ENCODE measurements at places on chromosomes 16 and 17. TPM values are rescaled to one million over a fixed set of nuclear protein-coding genes. Genes with fewer than 3 reads are reported as not detected.

The NHLRC4 gene
- total RNA-seq: 0.05 TPM

The ARHGAP23 gene
- total RNA-seq: 68.6 TPM

DNA sequence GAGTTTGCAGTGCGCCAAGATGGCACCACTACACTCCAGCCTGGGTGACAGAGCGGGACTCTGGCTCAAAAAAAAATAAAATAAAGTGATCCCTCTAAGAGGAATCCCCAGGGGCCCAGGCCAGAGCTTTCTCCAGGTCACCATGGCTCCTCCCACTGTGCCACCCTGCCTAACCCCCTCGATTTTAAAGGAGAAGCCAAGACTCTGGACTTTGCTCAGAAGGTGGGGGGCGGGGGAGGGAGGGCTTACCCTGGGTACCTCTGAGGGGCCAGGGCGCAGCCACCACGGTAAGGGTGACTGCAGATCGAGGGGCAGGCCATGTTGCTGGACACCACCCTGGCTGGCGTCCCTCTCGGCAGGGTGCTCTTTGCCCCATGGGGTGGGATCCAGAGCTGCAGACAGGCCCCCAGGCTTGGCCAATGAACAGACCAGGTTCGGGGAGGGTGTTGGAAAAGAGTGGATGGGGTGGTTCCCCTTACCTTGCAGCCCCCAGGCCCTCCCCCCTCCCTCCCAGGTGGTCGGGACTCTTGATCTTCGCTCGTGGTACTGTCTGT lies 455 bp upstream of the GRB7 start:
- DNase-seq: no peak

DNA sequence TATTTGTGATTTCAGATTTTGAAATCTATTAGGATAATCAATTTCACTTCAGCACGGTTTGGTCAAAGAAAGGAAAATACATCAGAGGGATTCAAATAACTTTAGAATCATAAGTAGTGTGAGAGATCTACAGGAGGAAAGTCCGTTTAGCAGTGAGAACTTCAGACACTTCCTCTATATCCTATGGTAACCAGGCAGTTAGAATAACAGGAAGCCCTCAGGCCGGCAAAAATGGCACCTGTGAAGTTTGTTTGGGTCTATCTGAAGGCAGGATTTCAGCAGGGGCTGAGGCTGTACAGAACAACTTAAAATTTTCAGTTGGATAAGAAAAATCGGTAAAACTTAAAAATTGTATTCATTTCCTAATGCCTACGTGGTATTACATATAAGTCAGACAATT lies 24.9 kb downstream of the KCNJ16 start:
- no peak for DNase-seq

- DNase-seq: no peak
Observed at GRCh38 chr17:2266045-2266864, 37.3 kb downstream of the SMG6 start.

DNA sequence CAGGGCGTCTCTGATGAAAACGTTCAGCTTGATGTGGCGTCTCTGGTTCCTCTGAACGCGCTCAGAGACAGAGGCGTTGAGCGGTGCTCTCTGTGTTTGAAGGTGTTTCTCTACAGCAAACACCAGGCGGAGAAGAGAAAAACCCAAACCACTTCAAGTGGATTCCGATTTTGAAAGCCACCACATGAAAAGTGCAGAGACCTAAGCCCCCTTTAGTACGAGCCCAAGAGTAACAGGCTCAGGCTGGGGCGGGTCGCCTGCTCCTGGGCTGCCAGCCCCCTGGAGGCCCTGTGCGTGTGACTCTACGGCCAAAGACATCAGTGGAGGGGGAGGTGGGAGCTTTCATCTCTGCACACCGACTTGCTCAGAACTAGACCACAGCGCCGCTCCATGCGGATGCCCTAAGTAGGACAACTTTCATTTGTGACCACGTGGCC lies 328.4 kb downstream of the MAF start:
- DNase-seq: no peak

DNA sequence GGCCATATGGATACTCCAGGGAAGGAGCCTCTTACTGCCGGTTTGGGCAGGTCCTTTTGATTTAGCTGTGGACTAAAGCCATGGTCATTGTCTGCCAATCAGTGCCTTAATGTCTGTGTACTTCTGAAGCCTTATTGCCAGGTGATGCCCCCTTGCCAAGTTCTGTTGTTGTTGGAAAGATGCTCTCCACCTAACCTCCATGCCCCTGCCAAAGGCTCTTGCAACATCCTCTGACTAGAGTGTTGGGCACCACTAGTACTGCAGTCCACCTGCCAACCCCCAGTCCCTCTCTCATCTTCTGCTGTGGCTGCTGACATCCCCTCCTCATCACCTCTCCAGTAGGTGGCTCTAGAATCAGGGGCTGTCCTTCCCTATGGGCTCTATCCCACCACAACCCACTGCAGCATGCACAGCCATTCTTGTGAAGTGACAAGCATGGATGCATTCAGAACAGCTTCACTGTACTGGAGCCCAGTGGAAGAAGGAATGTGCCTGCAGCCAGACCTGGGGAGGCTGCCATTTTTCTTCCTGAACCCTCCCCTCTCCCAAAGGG lies 375.3 kb upstream of the CDH5 start:
- DNase-seq: no peak

DNA sequence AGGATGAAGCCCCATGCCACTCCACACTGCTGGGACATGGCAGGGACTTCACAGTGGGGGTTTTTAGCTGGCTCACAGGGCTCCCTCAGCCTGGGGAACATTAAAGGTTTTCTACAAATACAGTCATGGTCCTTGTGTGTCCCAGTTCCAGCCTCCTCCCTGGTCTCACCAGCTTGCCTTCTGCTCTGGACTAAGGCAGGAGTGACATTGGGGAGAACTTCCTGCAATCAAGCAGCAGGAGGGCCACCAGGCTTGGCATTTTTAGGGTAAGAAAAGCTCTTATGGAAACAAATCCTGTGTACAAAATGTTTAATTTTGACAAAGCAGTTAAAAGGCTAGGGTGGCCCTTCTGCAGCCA lies 1.9 kb downstream of the PARD6A start:
- no peak for DNase-seq

GRCh38 chr16:88405216-88406060 lies 22.7 kb downstream of the ZNF469 start:
- no peak for DNase-seq

DNA sequence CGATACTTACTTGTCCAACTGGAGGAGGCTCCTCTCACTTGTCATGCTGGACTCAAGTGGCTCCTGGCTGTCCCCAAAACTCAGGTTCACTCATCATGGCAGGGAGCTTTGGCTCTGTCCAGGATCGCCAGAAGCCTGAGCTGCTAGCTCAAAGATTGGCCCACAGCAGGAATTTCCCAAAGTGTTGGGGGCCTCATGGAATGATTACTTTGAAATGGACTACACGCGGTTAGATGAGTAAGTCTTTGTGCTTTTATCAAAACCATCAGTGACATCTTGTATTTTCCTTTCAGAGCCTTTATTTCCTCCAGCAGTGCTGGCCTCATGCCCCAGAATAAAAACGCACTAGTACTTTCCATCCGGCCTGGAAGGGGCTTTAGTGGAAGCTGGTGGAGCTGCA lies 29.2 kb upstream of the PHB1 start:
- DNase-seq: no peak

- DNase-seq: no peak
Observed at GRCh38 chr16:67394155-67395104, 1.1 kb upstream of the TPPP3 start.

GRCh38 chr16:19710191-19710908 lies 7.7 kb downstream of the KNOP1 start:
- no peak for DNase-seq

All from myocyte (in vitro differentiated cells).